T-helper 2 cell treated with Interferon-gamma antibody and Interleukin-4, amounts not matched to agents 5 μg/mL and 100 μg/mL, for 36 hours (primary cell): ENCODE measurements at places on chromosomes 6 and 20.

DNA sequence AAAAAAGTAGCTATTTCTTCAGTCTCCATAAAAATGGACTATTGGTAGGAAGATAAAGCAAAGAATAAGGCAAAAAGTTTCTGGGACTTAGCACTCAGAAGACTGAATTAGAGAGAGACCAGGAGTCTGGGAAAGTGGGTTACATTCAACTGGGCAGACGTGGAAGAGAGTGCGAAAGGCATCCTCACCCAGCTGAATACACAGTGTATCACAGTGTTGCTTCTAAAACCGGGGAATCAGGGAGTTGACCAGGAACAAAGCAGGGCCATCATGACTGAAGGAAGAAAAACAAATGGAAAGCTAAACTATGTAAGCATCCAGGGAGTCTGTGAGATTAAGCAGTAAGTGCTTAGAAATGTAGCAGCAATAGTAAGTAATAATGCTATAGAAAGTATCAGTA is 452.9 kb upstream of the MAN1A1 start:
- no peak for DNase-seq

- no peak for DNase-seq
These were observed 153.4 kb upstream of the SALL4 start for GRCh38 chr20:51955756-51956155.

- no peak for DNase-seq
These were observed 13.2 kb downstream of the QKI start for GRCh38 chr6:163427498-163428254.

DNA sequence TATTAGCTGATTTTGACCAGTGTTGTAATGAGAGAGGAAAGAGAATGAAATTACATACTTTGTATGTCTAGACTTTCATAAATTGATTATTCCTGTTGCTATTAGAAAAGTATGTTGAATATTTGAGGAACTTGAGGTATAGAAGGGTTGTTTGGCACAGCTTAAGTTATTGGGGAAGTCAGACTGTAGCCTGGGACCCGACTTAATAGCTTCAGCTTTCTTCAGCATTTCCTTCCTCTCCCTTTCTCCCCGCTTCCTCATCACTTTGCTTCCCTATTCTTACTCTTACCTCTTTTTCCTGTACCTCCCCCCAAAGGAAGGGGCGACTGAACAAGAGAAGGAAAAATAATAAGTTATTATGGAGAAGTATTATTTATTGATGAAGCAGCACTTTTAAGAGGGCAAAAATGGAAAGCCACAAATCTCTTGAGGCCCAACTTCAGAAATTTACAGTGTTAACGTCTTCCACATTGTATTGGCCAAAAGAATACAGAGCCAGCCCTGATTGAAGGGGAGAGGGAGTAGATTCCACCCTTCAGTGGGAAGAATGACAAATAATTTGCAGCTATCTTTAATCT is 7.4 kb downstream of the SENP6 start:
- no peak for DNase-seq

DNA sequence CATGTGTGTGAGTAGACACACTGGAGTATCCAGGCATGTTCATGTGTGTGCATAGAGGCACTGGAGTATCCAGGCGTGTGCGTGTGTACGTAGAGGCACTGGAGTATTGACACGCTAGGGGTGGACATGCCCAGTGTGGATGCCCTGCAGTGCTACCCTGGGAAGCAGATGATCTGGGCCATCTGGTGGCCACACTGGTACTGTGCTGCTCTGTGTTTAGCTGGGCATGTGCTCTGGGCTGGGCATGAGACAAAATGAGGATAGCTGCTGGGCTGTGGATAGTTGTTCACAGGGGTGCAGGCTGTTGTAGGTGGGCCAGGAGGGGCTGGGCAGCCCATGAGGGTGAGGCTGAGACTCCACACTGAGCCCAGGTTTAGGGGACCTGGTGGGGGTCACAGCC is 24.0 kb upstream of the NPBWR2 start:
- DNase-seq, result no peak

- DNase-seq, result no peak
These were observed 41.5 kb upstream of the KCNQ5 start for GRCh38 chr6:72580281-72580940.

GRCh38 chr6:31178143-31179041 is 7.9 kb upstream of the POU5F1 start:
- no peak for DNase-seq

- DNase-seq, result no peak
These were observed 21.3 kb downstream of the PDE10A start for GRCh38 chr6:165641672-165642156.

GRCh38 chr6:87656857-87657256 is 45.2 kb downstream of the AKIRIN2 start:
- no peak for DNase-seq

- no peak for DNase-seq
These were observed 32.8 kb downstream of the HS3ST5 start for GRCh38 chr6:114310053-114310452.

DNA sequence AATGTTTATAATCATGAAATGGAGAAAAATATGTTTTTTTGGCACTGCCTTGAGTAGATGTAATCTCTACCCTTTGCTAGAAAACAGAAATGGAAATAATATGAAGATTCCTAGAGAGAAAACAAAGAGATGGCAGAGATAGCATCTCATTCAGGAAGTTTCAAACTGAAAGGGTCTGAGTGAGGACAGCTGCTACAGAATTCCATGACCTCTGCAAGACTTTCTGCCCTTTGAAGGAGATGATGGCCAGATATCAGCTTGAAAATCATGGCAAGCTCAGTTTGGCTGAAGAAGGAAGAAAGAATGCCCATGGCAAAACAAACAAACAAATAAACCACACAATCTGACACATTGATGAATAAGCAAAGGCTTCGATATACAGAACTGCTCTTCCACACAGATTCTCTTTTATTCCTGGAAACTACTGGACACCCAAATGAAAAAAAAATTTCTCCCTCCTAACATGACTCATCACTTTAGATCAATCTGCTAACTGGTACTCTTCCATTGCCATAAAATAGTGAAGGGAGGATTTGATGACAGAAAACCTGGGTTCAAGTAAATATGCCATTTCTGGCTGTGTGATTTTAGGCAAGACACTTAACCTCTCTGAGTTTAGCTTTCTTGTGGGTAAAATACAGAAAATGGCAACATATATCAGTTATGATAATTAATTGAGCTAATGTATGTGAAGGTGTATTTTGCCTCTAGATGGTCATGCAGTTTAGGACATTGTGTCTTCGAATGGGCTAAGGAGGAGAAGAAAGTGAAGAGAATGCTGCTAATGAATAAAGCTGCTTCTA is 105.9 kb upstream of the SPACA1 start:
- no peak for DNase-seq

- DNase-seq, result no peak
These were observed 625.7 kb upstream of the PTCHD4 start for GRCh38 chr6:48736501-48737206.

DNA sequence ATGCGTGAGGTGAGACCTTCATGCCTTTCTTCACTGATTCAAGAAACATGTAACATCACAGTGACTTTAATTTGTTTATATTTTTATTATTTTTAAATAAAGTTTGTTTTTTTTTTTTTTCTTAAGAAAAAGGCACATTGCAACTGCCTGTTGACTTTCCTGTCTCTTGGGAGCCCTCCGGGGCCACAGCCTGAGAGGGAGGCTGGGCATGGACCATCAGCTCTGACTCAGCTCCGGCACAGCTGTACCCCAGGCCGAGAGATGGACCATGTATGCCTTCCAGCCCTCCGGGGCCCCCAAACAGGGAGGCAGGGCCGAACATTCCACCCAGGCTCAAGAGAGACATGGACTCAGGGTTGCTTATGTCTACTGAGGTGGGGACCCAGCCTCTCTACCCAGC is 99.9 kb downstream of the NFATC2 start:
- no peak for DNase-seq

GRCh38 chr6:109429496-109429895 is 10.9 kb downstream of the PPIL6 start:
- no peak for DNase-seq

GRCh38 chr20:33674294-33675135 is at the start of gene NECAB3:
Gene NECAB3 (minus strand): TSS chr20:33674428. CDS start chr20:33674352, 76 bp downstream.
- peak; percentile 79 for DNase-seq

- DNase-seq, result no peak
These were observed 191.1 kb upstream of the HEY2 start for GRCh38 chr6:125558241-125558843.

- DNase-seq, result no peak
These were observed 733.0 kb downstream of the GRIK2 start for GRCh38 chr6:102126488-102126887.

DNA sequence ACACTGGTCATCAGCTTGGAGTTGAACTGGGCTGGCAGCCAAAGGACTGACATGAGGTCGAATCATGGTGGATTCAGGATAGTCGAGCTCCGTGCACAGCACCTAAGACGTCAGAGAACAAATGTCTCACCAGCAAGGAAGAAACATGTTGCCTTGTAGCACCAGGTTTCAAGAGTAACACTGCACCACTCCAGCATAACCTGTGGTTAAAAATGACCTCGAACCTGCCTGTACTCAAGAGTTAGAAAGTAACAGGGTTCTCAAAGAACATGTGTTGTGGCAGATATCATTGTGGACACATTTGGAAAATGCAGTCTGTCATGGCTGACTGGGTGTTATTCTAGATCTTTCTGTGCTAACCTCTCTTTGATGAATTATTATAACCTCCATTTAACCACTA is 511.6 kb downstream of the CDH26 start:
- no peak for DNase-seq

DNA sequence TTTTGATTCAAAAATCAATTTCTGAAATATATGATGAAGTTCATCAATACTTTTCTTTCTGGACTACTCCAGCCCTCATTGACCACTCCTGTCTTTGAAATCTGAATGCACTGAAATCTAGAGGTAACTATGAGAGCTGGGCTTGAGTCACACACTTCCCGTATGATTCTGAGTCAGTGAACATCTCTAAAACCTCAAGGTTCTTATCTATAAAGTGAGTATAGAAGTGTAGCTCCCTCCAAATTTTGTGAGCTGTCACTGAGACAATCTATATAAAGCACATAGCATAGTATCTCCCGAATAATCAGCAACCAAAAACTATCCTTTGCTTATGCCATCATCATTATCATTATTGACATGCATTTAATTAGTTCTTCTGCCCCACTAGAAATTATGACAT is 182.4 kb downstream of the TSHZ2 start:
- DNase-seq, result peak; percentile 35

- DNase-seq, result no peak
These were observed 47.4 kb upstream of the FBXL4 start for GRCh38 chr6:98995116-98995515.

GRCh38 chr6:36116943-36117342 is 13.4 kb upstream of the MAPK13 start:
- DNase-seq, result no peak

- no peak for DNase-seq
These were observed 158.9 kb upstream of the OLIG3 start for GRCh38 chr6:137652961-137653705.

- DNase-seq, result no peak
These were observed 8.7 kb upstream of the ILRUN start for GRCh38 chr6:34705241-34705640.

GRCh38 chr20:44537993-44538392 is 16.1 kb upstream of the SERINC3 start:
- DNase-seq, result no peak

GRCh38 chr6:44917430-44917829 is 410.7 kb upstream of the RUNX2 start:
- no peak for DNase-seq

DNA sequence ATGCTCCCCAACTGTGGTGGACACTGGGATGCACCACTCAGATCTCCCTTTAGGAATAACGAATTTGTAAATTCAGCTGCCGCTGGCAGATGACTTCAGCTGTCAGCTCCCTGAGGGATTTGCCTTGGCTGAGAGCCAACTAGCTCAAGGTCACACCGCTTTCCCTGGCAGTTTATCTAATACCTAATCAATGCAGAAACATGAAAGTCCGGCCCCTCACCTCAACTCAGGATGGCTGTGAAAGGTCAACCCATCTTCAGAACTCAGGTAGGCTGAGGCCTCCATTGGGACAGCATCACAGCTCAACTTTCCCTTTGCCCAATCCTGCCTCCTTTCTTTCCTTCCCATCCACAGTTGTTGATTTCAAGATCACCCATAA is 22.8 kb upstream of the SCGN start:
- no peak for DNase-seq

DNA sequence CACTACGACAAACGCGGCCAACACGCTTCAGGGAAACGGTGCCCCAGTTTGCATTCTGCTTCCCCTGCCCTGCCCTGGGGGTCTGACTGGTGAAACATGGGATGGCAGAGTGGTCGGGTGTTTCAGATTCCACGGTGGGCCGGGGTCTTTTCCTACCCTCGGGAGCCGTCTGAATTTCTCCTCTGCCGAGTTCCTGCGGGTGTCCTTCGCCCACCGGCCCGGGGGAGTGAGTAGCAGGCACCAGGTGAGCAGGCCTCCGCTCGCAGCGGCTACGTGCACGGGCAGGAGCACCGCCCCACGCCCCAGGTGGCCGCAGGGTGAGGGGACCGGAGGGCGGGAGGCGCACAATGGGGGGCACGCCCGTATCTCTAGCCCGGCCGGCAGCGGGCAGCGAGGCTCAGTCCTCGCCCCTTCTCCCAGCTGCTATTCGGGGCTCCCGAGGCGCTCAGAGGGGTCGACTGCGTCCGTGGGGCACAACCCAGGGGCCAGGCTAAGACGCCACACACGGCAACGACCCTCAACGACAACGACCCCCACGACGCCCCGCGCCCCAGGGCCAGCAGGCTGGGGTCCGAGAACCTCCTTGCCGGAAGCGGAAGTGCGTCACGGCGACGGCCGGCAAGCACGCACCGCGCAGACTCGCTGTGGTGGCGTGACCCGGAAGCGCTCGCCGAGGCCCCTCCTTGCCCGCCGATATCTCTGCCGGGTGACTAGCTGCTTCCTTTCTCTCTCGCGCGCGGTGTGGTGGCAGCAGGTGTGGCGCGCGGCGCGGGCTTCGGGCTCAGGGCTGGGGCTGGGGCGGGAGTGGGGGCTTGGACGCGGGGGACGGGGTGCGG is at the start of gene RPS21:
Gene RPS21 (plus strand): TSS at position 721 of the 836 bp plus-strand sequence. CDS start 236 bp downstream, outside the sequence.
- peak; percentile 91 for DNase-seq

DNA sequence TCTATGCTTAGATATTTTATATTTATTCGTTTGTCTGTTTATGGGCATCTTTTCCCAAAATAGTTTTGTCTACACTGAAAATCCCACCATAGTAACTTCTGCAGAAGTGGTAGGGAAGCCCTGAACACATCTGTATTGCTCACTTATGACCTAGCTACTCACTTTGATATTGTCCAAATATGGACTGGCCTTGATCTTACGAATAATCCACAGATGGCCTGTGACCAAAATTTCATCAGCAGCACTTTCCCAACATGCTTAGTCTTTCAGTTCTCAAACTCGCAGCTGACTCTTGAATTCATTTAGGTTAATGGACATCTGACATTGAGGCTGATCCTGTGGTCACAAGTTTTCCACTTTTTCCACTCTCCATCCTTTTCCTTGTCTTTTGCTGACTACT is 80.8 kb upstream of the BEND3 start:
- DNase-seq, result no peak

DNA sequence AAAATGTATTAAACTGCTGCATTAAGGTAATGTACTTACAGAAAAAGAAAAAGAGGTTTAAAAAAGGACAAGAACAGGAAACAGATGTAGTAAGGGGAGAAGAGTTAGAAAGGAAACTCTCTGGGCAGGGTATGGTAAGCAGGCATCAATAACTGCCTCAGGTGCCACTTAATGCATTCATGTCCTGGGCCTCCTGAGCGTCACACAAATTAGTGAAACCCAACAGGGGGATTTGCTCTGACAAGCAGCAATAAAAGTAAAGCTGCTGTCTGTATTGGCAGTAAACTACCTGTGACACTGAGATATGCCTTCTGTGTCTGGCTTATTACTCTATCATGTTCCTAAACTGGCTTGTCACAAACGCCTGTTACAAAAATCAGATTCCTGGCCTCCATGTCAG is 1.5 kb upstream of the EFHC1 start:
- no peak for DNase-seq
